ENCODE measurements at places on chromosomes 6 and 20.

GRCh38 chr20:53447316-53447715 lies 146.3 kb downstream of the ZNF217 start:
- no peak for DNase-seq

DNA sequence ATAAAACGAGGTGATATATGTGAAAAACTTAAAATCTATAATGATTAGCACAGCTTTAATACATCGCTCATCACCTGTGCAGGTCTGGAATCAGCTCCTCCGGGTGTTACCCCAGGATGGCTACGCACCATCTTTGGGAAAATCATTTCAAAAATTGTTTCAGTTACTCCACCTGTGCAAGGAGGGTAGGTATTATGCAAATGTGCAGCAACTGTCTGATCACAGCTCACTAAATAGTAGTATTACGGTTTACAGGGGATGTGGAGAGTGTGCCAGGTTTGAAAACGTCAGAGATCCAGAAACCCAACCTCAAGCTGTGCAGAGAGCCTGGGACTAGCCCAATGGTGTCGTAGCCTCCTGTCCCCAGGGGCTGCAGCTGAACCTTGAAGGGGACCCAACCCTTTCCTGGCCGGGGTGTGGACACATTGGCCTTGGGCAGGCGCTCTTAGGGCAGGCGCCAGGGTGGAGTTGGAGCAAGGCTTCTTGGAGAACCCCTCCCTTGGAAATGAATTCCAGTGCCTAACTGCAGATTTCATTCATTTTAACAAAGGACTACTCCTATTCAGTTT lies 24.2 kb upstream of the SGK1 start:
- DNase-seq: no peak

DNA sequence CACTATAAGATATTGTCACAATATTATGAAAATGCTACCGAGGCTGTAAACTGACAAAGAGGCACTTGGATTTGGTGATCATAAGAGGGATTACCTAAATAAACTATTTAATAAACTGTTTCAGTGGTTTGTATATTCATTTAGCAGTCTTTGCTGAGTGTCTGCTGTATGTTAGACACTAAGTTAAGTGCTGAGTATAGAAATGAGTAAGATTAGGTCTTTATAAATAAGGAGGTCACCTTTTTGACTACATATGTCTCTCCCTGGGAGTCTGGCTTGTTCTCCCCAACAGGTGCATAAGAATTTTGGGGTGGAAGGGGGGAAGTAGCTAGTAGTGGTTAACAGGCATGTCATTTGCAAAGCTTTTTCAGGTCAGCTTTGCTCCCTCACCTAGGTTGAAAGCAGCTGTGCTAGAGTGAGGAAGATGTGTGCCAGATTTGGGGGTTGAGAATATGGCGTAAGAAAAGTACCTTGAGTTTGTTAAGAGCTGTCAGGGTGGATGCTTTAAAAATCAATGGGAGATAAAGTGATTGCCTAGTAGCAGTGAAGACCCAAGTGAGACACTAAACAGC lies 246.3 kb downstream of the ZFAND3 start:
- DNase-seq: no peak

- no peak for DNase-seq
Measured at GRCh38 chr20:46715292-46715756, 5.9 kb downstream of the SLC2A10 start.

GRCh38 chr20:58906894-58907293 lies 54.4 kb downstream of the GNAS start:
- DNase-seq: no peak

DNA sequence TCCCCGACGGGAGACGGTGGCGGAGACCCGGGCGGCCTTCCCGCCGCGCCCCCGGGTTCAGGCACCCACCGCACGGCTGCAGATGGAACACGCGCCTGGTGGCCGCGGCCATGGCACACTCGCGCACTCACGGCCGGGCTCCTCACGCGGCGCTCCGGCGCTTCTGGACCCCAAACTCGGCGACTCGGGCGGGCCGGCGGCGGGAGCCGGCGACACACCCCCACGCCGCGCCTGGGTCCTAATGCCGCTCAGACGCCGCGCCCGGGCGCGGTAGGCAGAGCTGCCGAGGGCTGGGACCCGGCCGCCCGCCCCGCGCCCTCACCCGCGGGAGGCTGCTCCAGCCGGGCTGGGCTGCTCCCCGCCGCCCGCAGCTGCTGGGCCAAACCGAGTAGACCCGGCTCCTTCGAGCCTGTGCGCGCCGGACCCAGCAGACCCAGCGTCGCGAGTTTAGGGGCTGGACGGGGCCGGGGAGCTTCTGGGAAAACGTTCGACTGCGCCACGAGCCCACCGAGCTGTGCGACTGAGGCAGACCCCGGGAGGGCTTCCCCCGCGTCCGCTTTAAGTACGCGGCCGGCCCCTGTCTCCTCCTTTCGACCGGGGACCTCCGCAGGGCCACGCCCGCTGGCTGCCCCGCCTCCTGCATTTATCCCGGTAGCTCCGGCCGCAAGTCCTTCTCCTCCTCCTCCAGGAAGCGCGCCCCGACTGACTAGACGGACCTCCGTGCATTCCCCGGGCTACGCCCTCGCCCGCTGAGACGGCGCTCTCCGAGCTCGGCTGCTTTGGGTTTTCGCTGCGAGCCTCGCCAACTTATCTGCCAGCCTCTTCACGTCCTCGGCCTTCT lies at the start of gene SLC4A11:
Gene SLC4A11 (minus strand): TSS at position 165 of the 841 bp plus-strand sequence. CDS start 53 bp downstream, at position 112.
- no peak for DNase-seq

DNA sequence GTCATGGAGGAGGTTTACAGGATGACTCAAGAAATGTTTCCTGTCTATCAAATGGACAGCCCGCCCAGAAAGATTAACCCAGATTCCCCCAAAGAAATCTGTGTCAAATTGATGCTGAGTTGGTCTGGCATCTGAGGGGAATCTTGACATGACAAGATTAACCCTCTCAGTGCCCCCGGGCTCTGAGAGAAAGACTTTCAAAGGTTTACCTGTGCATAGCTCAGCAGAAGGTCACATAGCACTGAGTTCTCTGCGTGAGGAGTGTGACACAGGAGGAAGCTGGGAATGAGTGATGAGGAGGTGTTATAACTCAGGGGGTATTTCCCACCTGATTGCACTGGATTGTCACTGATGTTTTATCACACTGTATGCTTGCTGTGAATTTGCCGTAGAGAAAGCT lies 601.2 kb downstream of the DHX35 start:
- no peak for DNase-seq

DNA sequence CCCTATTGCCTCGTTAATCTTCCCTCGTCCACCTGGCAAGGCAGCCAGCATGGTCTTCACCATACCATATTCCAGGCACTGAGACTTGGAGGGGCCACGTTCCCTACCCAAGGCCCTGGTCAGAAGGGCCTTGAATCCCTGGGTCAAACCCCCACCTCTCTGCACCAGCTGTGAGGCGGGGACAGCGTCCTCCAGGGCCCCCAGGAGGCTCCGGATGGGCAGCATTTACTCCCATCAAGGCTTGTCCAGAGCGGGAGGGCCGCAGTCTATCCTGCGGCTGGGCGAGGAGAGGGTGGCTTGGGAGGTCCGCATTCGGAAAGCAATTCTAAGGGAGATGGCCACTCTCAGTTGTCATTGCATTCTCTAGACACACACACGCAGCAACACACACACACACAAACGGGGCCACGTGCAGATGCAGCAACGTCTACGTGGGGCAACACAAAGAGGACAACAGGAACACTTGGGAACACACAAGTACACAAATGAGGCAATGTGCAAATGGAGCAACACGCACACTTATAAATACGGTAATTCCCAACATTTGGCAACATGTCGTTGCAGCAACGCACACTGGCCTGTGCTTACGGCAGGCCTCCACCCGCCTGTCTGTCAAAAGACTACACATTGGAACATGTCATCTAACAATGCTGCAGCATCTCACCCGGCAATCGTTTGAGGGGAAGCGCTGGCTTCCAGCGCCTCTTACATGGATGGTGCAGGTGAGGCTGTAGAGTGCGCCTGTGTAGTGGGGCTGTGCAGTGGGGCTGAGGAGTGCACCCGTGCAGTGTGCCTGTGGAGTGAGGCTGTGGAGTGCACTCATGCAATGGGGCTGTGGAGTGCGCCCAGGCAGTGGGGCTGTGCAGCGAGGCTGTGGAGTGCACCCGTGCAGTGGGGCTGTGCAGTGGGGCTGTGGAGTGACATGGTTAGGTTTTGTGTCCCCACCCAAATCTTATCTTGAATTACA lies 12.9 kb upstream of the NTSR1 start:
- no peak for DNase-seq

- no peak for DNase-seq
Measured at GRCh38 chr6:106142876-106143431, 56.8 kb downstream of the PRDM1 start.

- no peak for DNase-seq
Measured at GRCh38 chr6:101517632-101518031, 124.1 kb downstream of the GRIK2 start.
